Kidney (tissue), 22 donors: ENCODE measurements at places on chromosomes 1 and 21. TPM values are rescaled to one million over a fixed set of nuclear protein-coding genes. Genes with fewer than 3 reads are reported as not detected.

GRCh38 chr1:200692316-200692715 is 22.6 kb upstream of the DDX59 start:
- H3K27me3 ChIP-seq: no peaks in the 10 kb centered on the region
- H3K4me1 ChIP-seq: no peaks in the 10 kb centered on the region
- DNase-seq: peak; percentile 53
- no peak overlapping the region for H3K27ac ChIP-seq
- H3K4me3 ChIP-seq: no peak overlapping the region
- H3K36me3 ChIP-seq: no peaks in the 10 kb centered on the region

- no peak overlapping the region for H3K4me3 ChIP-seq
- DNase-seq: no peak
- H3K4me1 ChIP-seq: peaks cover 6% of the 10 kb centered on the region
- H3K27ac ChIP-seq: no peak overlapping the region
Observed at GRCh38 chr1:171873664-171874063, 32.4 kb downstream of the DNM3 start.

Gene SHISAL2A
- total RNA-seq: 2.5 TPM

Gene PRAMEF13
- not detected for total RNA-seq

Gene HCRTR1
- 0.35 TPM for total RNA-seq
